ENCODE measurements at places on chromosomes 7 and 10.

DNA sequence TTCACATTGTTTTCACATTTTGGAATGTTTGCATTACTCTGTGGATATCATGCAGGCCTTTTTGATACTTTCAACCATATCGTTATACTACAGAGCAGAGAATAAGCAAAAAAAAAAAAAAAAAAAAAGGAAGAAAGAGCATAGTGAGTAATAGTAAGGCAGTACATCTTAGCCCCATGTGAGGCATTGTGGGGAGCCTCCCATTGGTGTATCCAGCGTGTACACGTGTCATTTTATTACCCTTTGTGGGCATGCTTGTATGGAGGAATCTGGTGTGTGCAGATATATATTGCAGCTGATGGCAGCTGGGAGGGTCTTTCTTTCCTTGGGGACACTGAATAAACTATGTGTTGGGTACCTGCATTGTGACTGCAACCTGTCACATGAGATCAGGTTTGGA lies 19.6 kb downstream of the R3HCC1L start:
- DNase-seq = no peak

DNA sequence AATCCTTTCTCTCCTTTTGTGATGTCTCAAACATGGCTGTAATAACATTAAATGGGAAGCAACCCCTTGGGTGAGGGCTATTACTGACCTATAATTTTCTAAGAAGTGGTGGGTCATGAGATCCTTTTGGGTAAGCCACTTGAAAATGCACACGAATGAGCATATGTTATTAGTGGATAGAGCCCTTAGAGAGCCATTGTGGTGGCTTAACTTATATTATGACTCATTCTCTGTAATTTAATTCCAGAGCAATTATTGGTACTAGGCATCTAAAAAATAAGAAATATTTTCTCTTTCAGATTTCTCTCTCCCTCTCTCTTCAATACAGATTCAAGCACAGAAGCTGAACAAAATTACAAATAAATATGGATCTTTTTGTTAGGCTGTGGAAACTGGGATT lies 1177.4 kb upstream of the PHF14 start:
- DNase-seq = no peak

DNA sequence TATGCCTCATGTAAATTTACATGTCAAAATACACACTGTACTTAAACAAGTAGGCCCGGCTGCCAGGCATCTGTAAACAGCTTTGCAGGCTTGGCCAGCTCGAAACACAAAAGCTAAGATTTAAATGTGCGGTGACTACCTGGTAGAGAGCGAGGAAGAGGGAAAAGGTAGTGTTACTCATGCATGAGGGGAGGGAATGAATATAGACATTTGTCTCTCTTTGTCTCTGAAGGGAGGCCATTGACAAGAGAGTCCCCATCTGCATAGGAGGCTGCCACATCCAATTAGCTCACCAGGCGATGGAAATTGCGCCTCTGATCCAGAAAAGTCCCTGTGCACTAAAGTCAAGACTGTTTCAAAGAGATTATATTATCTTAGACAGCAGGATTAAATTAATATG lies 535.8 kb downstream of the PTPRN2 start:
- no peak for DNase-seq

- no peak for DNase-seq
Observed at GRCh38 chr7:52254396-52255010, 780.9 kb upstream of the POM121L12 start.

DNA sequence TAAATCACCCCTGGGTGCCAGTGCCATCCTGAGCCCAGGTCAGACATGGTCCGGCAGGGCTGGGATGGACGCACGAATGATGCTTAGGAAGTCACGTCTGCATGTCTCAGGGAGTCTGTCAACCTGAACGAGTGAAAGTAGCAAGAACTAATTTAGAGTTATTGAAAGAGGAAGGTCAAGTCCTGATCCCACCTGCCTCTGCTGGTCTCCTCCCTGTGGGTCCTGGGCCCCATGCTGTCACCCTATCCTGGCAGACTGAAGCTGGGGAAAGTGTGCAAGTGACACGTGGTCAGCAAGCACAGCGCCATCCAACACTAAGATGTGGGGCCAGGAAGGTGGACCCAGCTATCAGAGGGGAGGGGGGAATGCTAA lies 26.1 kb upstream of the GRID1 start:
- no peak for DNase-seq
